Endothelial cell (in vitro differentiated cells): ENCODE measurements at places on chromosomes 3 and 15.

GRCh38 chr3:26229801-26230200 lies 392.8 kb upstream of the LRRC3B start:
- DNase-seq = no peak

DNA sequence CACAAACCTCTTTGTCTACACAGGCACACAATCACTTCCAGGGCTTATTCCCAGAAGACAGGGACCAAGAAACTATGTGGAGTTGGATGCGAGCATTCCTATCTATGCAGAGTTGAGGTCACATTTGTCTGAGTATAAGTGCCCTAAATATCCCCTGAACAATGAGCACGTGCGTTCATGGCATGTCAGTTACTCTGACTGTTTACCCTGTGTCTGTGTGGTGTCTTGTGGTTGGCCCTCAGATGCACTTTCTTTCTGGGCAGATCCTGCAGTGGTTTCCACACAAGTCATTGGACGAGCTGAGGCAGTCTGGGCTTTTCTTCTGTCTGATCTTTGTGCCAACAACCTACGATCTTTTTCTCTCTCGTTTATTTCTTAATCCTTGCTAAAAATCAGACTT lies 134.5 kb downstream of the FBN1 start:
- DNase-seq = no peak

- no peak for DNase-seq
These were observed 18.9 kb downstream of the ADPGK start for GRCh38 chr15:72764656-72765055.

GRCh38 chr3:188707381-188708288 lies 464.1 kb upstream of the TPRG1 start:
- no peak for DNase-seq

GRCh38 chr15:65938604-65939003 lies 69.3 kb downstream of the RAB11A start:
- no peak for DNase-seq

DNA sequence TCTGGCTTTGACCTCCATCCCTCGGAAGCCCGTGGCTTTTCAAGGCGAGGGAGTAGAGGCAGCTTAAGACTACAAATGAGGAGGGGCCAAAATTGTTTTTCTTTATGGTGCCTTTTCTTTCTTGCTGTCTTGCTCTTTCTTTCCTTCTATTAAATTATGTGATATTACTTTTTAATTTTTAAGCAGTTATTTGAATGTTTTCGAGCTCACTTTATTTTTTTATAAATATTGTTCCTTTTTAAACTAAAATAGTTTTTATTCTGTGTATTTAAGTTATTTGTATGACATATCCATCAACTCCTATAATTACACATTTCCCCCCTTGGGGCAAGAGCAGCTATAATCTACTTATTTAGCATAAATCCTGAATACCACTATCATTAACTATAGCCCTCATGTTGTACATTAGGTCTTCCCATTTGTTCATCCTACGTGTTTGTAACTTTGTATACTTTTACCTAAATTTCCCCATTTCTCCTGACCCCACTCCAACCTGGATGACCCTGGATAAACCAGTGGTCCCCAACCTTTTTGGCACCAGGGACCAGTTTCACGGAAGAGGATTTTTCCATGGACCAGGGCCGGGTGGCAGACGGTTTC lies 622 bp upstream of the PLSCR1 start:
- no peak for DNase-seq

- DNase-seq = no peak
These were observed 137.3 kb upstream of the CNTN3 start for GRCh38 chr3:74751775-74752174.

GRCh38 chr15:52349052-52349700 lies 53.6 kb upstream of the MYO5C start:
- DNase-seq = no peak

GRCh38 chr3:179733797-179734196 lies 81.0 kb downstream of the USP13 start:
- no peak for DNase-seq

DNA sequence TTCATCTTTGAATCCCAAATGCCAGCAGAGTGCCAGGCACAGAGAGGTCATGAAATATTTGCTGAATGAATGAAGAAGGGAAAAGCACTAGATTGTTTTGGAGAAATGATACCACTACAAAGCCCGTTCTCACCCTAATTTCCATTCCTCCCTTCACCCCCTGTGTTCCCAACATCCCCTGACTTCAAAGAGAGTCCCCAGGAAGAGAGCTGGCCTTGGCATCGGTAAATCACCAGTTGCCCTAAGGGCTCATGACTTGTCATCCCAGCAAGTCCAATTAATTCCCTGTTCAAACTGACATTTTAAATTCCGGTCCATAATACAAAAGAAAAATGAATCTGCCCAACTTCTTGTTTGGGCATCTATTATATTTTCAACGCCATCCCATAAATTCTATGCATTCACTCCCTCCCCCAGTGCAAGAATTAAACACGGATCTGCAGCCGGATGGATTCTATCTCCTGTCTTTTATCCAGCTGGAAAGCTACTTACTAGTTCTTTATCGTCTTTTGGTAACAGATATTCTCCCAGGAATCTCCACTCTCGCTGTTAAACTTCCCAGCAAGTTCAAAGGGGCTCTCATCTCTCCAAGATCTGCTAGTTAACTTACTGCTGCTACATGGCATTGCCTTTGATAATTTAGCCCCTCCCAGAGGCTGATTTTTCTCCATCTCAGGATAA lies 63.9 kb upstream of the TSC22D2 start:
- no peak for DNase-seq

DNA sequence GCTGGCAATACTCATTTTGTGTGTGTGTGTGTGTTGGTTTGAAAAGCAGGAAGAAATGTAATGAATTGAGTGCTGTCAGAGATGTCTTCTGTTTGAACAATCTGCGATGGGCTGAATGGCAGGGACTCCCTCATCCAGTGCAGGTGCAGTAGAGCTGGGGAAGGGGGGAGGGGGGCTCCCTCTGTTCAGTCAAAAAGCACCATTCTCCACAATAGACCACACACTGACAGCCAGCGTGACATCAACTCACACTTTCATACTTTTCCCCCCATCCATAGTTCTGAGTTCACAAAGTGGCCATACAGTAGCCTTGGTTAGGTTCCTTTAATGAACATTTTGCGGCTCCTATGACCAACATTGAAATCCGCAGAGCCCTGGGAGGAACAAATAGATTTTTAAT lies 10.4 kb downstream of the SOX2 start:
- DNase-seq = no peak

- DNase-seq = no peak
These were observed 55.0 kb upstream of the CTDSPL start for GRCh38 chr3:37806505-37807200.

DNA sequence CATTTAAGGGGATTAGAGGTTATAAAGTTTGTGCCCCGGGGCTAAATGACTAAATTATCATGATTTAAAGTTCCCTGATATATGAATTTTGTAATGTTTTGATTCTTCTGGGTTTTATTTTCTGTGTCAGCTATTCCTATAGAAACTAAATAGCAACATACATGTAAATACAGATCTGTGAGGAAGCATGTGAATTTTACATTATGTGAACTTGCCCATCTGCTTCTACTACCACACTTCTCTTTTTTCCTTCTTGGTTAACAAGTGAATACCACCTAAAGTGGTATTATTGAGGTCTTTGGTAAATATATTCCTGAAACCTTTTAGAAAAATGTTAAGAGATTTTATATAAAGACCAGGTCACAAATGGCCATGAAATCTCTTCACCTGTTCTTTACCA lies 29.3 kb downstream of the SLMAP start:
- DNase-seq = no peak

- no peak for DNase-seq
These were observed 36.3 kb upstream of the MEIS2 start for GRCh38 chr15:37136666-37137065.

DNA sequence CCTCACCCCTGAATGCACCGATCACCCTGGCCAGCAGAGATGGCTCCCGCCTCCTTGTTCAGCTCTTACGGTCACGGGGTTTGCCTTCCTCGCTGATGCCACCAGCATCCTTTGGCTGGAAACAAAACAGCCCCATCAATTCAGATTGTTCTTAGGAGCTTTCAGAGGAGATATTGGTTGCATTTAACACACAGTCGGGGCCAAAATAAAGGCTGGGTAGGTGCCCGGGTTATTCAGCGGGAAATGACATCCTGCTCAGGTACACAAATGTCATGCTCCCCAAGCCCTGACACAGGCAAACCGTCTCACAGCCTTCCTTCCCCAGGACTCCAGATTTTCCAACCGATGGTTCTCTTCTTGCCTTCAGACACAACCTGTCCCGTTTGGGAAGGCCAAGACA lies 62.4 kb upstream of the MEF2A start:
- no peak for DNase-seq

GRCh38 chr3:61218504-61218903 lies 32.7 kb downstream of the FHIT start:
- no peak for DNase-seq

DNA sequence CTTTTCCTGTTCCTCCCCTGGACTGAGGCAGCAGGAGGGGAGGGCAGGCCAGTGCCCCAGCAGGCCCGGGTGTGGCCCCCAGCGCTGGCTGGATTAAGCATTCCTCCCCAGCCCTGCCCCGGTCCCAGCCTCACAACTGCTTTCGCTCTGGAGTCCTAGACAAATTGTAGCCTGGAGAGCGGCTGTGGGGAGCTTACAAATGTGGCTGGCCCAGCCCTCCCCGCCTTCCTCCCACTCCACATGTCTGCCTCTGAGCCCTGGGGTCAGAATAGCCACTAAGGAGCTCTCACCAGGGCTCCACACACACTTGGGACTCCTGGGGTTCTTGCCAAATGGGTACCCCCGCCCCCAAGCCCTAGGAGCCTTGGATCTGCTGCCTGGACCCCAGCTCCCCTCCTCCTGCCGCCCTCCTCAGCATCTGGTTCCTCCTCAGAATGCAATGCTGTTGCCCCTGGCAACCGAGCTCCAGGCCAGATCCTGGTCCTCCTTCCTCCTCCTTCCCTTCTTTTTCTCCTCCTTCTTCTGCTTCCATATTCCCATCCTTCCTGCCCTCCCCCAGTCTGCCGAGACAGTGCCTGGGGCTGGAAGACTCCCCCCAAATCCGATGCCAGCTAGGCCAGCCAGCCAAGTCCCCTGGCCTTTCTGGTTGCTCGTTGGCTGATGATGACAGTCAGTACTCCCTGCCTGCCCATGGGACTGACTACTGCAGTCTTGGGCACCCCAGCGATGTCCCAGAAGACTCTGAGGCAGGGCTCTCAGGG lies 91.1 kb downstream of the LINGO1 start:
- DNase-seq = no peak

DNA sequence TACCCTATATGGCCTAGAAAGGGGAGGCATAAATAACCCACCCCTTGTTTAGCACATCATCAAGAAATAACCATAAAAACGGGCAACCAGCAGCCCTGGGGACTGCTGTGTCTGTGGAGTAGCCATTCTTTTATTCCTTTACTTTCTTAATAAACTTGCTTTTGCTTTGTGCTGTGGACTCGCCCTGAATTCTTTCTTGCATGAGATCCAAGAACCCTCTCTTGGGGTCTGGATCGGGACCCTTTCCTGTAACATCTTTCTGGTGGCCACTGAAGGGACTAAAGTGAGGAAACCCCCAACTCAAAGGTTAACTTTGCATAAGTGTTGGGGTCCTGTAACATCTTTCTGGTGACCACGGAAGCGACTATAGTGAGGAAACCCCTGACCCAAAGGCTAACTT lies 15.7 kb upstream of the HHATL start:
- DNase-seq = no peak

DNA sequence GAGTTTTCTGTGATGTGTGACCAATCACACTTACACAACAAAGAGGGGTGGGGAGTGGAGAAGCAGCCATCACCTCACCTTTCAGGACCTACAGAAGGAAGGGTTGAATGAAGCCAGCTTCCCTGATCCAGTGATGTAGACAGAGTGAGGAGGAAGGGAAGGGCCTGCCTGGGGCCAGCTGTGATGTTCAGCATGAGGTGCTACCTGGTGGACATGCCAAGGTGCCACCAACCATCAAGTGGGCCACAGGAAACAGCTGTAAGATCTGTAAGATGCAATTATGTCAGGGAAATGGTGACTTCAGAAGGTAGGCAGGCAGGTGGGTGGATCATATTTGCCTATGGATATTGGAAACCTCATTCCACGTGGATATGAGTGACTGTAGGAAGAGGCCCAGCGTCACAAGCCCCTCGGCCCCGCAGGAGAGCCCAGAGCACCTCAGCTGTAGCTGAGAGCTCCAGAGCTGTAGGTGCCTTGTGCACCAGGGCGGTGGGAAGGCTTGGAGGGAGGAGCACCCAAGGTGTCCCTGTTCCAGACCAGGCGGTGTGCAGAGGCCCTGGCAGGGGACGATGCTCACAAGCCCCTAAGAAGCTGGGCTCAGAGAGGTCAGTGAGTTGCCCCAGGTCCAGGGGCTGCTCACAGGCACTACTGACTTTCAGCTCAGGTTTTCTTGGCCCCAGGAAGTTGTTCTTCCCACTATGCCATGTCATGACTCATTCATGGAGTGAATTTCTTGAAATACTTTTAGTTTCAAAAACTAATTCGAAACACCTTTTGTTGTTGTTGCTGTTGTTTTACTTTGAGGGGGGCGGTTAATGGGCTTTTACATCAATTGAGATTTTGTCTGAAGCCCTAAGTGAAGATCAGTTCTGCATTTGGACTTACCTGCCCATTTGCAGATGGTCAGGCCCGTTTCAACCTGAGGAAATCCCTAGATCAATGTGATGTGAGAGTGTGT lies 94.2 kb upstream of the ALDH1A3 start:
- DNase-seq = no peak

DNA sequence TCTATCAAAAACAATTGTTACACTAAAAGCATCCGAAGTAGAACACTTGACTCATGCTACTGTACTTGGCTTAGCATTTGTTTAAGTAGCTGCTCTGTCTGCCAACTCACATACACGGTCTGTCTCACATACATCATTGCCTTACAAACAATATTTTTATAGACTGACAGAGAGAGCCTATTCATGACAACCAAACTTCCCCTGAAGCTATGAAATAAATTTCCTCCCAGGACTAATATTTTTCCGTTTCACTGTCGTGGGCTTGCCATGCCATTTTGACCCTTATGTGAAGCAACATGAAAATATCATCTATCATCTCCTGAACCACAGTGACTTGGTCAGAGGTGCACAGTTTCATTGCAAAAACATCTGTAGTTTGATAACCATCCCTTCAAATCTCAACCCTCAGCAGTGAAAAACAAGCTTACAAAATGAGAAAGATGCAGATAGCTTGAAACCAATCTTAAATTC lies 66.5 kb upstream of the PYGO1 start:
- no peak for DNase-seq

GRCh38 chr3:25527801-25528200 lies 99.7 kb downstream of the RARB start:
- no peak for DNase-seq

DNA sequence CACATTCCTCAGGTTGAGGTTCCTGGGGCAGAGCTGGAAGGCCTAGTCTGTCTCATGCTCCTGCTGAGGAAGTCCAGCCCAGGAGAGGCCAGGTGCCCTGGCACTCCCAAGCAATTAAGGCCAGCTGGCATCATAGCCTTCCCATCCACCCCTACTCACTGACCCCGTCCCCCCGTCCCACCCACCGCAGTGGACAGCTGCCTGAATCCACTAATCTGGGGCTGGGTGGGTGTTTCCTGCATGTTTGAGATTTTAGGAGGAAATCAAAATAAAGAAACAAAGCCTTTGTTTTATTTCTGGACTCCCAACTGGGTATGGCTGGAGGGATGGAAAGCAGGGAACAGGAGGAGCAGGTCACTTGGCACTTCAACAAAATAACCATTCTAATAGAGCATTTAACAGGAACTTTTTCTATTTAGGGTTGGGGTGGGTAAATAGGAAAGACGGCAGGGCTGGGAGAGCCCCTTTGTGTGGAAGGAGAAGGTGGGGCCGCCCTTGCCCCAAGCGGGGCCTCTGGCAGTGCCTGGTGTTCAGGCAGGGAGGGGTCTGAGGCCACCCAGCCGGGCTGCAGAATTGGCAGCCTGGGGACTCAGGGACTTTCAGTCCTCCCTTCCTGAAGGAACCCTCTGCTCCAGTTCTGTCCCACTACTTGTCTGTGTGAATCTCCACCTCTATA lies 8.5 kb downstream of the MRAS start:
- DNase-seq = no peak
